Ascending aorta (tissue), 2 donors: ENCODE measurements at places on chromosomes 6 and 20.

- DNase-seq, result no peak
Measured at GRCh38 chr6:151068761-151069312, 170.9 kb upstream of the AKAP12 start.

- no peak for DNase-seq
Measured at GRCh38 chr20:15033269-15033668, 695.9 kb upstream of the FLRT3 start.

DNA sequence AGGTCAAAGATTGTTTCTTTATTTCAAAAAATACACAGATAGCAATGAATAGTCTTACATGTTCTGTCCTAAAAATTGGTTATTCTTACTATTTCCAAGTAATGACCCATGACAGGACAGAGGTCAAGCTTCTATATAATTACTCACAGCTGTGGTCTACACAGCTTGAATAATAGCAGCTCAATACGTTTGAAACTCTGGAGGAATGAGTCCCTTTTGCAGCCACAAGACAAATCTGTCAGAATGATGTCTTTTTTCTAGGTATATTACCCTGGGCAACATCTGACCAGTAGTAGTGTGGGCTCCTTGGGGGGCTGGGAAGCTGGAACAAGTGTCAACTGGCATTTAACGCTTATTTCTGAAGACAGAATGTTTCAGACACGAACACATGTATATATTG, 84.9 kb upstream of the HTR1B start:
- no peak for DNase-seq

DNA sequence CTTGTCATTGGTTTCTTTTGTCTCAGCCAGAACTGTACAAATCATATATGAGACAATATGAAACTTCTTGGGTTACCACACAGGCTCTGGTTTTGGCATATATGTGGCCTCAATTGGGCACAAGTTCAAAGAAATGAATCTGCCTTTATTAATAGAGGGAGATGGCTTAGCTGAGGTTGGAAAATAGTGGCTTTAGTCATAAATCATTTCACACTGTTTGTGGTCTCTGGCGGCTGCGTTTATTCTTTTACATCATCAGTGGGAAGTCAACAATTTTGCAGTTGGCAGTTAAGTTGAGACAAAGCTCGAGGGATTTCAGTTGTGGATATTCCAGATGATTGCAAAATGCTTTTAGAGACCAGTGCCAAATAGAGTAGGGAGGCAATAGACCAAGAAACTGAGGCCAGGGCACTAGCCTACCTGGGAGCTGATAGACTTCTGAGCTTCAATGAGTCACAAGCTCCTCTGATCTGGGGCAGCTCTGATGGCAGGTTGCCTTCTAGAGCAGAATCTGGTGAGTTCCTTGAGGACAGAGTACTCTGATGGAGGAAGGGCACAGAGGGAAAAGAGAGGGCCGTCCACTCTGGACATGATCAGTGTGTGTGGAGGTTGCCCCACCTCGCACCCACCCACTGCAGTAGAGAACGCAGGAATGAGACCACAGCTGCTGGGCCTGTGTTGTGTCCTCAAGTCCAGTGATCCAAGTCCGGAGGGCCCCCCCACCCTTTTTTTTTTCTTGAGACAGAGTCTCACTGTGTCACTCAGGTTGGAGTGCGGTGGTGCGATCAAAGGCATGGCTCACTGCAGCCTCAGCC, 73.5 kb downstream of the ARMC2 start:
- no peak for DNase-seq

DNA sequence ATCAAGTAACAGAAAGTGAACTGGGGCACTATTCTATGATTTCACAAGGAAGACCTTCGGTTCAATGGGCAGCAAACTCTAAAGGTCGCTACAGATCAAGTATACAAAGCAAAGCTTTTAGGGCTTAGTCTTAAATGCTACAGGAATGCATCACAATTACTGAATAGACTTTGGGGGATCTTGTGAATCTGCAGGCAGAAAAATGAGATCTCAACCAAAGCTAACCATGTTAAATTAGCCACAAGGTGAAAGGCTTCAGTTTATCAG, 98.0 kb upstream of the TMEM30A start:
- DNase-seq, result no peak

DNA sequence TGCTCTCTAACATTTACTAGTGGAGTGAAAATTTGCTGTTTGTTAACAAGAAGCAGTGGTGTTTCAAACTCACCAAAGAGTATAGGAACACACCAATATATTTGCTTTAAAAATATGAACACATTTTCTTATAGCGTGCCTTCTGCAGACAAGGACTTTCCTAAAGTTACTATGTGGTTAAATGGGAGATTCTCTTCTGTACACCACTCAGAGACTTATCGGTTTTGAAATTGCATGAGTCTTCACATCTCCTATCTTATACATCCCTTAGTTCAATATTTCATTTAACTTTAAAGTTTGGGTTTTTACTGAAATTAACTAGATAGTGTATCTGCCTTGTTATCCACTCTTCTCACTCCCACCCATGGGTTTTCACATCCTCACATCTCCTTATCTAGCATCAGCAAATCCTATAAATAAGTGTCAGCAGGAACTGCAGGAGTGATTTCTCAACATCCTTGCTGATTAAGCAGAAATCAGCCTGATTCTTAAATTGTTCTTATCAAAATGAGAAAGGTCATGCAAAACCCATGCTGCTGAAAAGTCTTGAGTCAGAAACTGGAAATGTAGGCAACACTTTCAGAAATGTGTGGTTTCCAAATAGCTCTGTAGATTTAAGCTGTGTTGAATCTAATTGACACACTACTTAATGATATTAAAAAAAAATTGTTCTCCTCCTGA, 1075.6 kb upstream of the GJE1 start:
- no peak for DNase-seq

GRCh38 chr20:38050686-38051085, 17.1 kb downstream of the RPRD1B start:
- no peak for DNase-seq

DNA sequence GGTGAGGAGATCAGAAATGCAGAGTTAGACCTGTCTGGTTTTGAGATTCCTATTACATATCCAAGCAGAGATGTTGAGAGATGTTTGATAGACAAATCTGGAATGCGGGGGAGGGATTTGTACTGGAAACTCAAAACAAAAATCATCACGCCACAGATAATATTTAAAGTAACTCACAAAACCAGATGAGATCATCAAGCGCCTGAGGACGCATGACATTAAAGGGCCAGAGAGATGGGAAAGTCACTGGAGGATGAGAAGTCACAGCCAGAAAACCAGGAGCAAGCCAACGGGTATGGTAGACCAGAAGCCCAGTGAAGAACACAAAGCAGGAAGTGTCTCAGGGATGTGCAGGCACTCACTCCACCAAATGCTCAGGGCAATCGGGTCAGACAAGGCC, 87.7 kb downstream of the DLL1 start:
- DNase-seq, result no peak

DNA sequence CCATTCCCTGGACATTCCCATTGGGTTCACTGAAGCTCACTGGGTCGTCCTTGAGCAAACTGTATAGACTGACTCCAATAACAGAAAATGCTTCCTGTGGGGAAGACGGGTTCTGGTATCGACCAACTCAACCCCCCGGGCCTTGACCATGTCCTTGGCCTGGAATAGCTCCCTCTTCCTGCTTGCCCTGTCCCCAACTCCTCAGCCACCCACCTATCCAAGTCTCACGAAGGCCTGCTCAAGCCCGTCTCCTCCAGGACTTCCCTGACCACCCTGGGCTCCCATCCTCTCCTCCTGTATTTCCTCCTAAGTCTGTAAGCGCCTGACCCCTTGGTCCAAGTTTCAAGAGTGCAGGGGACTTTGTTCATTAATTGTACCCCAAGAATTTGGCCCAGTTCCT, 2.8 kb upstream of the HMGA1 start:
- DNase-seq, result no peak

- DNase-seq, result no peak
Measured at GRCh38 chr6:15344831-15345230, 99.0 kb downstream of the JARID2 start.

DNA sequence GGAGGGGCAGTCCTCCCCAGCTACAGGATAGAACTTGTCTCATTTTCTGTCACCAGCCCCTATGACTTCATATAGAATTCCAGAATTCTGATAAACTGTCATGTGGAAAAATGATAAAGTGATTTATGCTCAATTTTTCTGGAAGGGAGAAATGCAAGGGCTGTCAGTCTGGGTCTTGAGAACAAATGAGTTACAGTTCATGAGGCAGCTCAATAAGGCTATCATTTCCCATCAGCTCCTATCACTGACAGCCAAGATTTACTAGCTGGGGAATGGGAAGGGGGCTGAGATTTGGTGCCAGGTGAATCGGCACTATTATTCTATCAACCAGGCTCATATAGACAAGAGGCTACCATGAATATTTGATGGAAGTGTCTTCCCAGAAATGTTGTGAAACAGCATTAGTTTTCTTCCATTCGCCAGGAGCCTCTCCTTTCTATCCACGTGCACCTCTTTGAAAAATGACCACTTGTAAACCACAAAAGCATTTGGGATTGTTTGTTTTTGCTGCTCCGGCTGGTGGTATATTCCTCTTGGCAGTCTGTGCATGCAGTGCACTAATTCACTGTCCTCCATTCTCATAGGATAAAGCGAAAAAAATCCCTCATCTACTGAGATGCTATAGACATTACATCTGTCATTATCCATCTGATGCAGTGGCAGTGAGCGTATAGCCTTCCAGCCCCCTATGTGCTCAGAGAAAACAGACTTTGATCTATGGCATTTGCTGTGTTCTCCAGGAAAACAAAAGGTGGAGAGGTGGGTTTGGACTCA, 528.7 kb upstream of the RNF217 start:
- no peak for DNase-seq

GRCh38 chr20:17910828-17911294, 57.7 kb downstream of the SNX5 start:
- DNase-seq, result no peak

GRCh38 chr20:21505161-21505809, 8.6 kb downstream of the NKX2-2 start:
- no peak for DNase-seq

- no peak for DNase-seq
Measured at GRCh38 chr6:97392735-97393134, 109.7 kb upstream of the MMS22L start.

DNA sequence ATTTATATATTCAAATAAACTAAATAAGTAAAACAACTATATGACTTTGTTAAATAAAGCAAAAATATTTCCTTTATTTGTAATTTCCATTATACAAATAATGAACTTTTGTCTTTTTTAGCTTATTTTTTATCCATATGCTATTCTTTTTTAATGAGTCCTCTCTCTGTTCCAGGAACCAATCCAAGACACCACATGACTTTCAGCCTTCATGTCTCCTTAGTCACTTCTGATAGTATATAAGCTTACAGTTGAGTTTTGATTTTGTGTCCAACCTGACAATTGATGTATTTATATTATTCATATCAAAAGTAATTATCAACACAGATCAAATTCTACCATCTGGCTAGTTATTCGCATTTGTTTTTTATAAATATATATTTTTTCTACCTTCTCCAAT, 582.3 kb upstream of the GJE1 start:
- no peak for DNase-seq

GRCh38 chr20:1345756-1346093, 16.8 kb upstream of the SDCBP2 start:
- DNase-seq, result no peak

- no peak for DNase-seq
Measured at GRCh38 chr6:115999235-115999634, 61.5 kb downstream of the FRK start.

DNA sequence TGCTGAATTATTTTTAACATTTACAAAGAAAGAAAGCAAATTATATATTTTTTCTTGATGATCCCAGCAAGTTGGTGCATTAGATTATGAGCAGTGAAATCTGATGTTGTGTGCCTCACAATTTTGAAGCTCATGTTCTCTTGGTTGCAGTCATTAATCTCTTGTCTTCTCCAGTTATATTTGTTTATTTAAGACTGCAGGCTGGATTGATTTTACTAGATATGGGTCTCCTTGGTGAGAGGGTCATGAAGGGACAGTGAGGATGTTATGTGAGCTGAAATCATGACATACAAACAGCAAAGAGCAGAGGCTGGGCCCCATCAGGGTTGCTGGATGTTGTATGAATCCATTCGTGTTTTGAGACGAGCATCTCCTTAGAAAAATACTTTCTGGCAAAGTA, 64.2 kb upstream of the AKIRIN2 start:
- no peak for DNase-seq

DNA sequence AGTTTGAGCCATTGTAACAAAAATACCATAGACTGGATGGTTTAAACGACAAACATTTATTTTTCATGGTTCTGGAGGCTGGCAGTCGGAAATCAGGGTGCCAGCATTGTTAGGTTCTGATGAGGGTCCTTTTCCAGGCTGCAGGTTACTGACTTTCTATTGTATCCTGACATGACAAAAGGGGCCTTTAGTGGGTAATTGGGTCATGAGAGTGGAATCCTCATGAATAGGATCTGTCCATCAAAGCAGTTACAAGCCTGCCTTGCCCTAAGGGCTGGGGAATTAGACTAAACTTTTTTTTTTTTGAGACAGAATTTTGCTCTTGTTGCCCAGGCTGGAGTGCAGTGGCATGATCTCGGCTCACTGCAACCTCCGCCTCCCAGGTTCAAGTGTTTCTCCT, 347.9 kb upstream of the TSHZ2 start:
- no peak for DNase-seq
